AG08395 (cell line): ENCODE measurements at places on chromosomes 6 and 20.
A peak's percentile ranks its signal among the peaks of the same experiment; 100 is the strongest.

DNA sequence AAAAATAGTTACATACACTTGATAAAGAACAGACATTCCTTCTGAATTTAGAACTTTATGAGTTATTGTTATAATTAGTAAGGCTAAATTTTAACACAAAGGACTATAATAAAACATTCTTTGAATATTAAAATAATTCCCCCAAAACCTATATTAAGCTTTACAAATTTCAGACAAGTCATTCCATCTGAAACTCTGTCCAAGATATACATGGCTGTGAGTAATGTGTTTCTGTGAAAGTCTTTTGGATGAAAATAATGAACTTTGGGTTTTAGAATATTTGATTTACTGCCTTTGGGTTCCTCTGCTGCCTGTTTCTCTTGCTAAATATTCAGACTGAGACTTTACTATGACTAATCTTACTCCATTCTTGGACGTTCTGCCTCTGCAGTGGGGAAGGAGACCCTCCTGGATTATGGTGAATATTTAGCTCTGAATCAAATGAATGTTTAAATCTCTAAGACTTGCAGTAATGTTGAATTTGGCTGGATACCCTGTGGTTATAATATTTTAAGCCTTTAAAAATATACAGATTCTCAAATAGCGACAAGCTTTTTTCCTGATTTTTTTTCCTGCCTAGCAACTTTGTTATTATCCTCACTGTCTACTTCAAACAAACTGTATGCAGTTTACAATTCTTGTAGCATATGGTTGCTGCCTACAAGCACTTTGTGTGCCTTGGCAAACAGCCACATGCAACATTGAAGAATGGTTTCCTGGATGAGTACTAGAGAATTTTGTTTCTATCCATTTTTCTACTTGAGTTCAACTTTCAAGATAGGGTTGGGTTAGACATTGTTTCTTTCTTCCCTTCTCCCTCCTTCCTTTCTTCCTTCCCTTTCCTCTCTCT, 51.4 kb downstream of the TXLNB start:
- DNase-seq: peak; percentile 41

- no peak for DNase-seq
These were observed 1.9 kb upstream of the CST1 start for GRCh38 chr20:23752481-23753193.

DNA sequence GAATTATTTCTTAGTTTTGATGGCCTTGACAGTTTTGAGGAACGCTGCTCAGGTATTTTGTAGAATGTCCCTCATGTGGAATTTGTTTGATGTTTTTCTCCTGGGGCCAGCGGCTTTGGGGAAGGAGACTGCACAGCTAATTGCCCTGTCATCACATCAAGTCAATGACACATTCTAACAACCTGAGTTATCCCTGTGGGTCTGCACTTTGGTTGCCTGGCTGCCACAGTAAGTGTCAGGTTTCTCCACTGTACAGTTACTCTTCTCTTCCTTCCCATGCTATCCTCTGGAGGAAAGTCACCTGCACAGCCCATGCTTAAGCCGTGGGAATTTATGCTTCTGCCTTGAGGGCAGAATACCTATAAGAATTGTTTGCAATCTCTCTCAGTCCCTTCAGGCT, 1.4 kb upstream of the TREML4 start:
- DNase-seq: no peak

DNA sequence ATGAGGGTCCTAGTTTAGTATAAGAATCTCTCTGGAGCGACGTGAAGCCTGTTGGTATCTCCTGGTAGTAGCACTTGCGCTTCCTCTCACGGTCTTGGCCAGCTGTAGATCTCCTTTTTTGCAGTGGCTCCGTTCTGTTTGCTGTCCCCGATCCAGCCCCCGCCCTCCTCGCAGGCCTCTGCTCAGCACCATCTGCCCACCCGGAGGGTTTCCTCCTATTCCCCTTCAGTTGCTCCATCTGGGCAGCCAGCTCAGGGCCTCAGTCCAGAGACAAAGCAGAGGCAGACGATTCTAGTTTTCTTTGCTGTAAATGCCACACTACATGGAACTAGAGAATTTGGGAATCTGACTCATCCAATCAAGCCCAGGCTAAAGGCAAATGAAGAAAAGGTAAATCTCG, 126.6 kb downstream of the TIAM2 start:
- peak; percentile 19 for DNase-seq

GRCh38 chr6:7921632-7922092, 11.1 kb upstream of the TXNDC5 start:
- no peak for DNase-seq

- no peak for DNase-seq
These were observed 17.0 kb upstream of the FHL5 start for GRCh38 chr6:96545882-96546281.

GRCh38 chr6:42259841-42260395, 42.3 kb upstream of the MRPS10 start:
- DNase-seq: peak; percentile 12

DNA sequence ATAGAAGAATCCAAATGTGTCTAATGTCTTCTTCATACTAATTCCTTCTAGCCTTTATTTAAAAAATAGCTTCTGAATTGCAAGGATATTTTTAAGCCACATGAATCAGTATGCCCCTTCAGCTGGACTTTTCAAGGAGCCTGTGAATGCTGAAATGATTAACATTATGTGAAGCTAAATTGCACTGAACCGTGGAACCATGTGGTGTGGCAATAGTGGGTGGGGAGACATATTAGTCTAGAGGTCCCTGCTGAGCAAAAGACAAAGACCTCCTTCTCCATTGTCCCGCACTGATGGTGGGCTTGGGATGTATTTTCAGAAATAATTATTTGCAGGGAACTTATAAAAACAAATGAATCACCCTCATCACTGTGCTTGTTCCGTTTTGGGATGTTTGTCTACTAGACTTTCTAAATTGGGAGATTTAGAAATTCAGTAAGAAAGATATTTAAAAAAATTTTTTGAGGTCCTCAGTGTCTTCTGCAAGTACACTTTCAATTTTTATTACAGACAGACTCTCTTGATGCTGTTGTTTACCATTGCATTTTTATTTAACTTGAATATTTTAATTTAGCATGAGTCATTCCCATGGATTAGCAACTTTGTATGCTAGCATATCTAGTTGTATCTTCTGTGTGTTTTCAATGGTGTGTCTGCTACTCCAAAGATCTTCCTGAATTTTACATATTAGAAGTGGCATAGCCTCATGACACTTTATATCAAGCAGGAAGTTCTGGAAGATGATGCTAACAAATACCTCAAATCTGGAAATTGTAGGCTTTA, 238.1 kb downstream of the LAMA2 start:
- peak; percentile 19 for DNase-seq

GRCh38 chr6:82072751-82073150, 174.8 kb downstream of the IBTK start:
- peak; percentile 74 for DNase-seq

GRCh38 chr6:138267971-138268895, 49.9 kb upstream of the PBOV1 start:
- DNase-seq: no peak

- DNase-seq: no peak
These were observed 174.1 kb downstream of the ADAT2 start for GRCh38 chr6:143276436-143276835.

DNA sequence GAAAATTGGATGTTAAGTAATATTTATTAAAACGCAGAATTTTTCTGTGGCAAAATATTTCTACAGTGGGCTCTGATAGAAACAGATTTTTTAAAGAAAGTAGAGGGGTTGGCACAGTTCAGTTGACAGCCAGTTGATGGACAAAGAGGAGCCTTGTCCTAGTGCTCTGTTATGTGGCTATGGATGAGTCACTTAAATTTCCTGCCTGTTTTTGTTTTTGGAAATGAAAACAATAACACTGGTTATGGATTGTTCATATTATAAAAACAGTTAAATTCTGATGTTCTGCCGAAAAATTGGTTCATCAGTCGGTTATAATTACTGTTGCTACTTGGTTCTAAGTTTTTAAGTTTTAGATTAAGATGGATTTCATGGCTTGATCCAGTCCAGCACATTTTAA, 42.8 kb downstream of the MYO6 start:
- peak; percentile 10 for DNase-seq

DNA sequence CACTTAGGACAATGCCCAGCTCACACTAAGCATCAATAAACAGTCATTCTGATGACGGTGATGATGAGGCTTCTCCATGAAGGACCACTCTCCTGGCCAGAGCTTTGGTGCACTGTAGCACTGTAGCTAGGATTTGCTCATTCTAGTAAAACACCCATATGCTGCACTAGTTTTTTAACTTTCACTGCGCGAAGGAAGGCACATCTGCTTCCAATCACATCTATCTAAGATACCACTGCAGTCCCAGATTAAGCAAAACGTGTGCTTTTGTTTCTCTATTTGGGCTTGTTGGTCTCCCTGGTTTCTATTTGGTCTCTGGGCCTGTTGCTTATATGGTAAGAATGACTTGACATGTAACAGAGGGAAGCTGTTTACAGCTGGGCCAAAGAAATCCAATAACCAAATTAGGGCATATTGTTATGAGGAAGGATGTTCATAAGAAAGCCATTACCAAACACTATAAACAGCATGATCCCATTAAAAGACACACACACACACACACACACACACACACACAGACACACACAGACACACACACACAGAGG, 62.4 kb downstream of the FAM229B start:
- peak; percentile 36 for DNase-seq

DNA sequence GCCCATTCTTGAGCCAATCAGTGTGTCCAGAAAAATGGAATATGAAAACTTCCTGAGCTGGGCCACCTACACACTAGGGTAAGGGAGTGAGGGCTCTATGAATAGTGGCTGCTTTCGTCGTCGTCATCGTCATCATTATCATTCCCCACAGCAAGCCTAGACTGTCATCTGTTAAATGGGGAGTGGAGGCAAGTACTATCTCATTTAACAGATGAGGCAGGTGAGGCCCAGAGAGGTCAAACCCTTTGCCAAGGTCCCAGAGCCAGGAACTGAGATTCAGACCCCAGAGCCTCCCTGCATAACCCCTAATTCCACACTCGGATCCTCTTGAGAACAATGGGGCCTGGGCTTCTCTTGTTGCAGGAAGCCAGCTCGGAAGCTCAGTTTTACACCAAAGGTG, 20.6 kb downstream of the BPIFB1 start:
- no peak for DNase-seq

DNA sequence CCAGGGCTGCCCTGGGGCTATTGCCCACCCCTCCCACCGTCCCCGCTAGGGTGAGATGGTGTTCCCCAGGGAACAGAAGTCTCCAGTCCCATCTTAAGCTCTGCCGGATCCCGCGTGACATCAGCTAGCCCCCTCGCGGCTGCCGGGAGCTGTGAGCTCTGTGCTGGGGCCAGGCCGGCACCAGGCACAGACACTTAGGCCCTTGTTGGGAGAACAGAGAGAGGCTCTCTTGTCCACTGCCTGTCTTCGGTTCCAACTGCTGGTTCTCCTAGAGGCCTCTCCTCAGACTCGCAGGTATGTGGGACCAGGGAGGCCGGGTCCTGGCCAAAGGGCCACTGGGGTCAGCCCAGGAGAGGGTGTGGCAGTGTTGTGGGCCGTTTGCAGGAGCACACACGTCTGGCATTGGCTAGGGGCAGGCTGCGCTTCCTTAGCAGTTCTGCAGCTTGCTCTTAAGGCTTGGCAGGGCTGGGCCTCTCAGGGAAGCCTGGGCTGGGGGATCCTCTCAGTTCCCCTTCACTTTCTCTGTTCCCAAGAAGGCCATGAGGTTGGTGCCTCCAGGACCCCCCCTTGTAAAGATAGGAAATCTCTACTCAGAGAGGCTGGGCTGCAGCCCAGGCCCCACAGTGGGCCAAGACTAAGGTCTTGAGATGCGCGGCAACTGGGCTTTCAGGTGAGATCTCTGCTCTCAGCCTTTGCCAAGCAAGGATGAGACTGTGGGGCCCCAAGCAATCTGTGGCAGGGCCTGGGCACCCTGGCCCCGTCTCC, 6.3 kb downstream of the SGK2 start:
- DNase-seq: no peak

DNA sequence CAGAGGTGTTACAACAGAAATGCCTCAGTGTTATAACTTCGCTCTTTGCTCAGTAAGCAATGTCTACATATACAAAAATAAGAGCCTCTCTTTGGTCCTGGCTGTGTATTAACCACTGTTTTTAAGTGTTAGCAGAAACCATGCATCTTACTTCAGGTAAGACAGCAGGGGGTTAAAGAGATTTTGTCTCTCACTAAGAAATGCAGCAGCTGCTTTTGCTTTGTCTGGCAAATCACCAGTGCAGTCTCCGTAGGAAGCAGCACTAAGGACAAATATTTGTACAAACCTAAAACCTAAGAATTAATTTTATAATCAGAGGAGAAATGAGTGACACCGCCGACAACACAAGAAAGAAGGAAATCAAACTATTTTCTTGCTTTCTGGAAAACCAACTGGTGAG, 758 bp downstream of the SMIM28 start:
- DNase-seq: no peak

DNA sequence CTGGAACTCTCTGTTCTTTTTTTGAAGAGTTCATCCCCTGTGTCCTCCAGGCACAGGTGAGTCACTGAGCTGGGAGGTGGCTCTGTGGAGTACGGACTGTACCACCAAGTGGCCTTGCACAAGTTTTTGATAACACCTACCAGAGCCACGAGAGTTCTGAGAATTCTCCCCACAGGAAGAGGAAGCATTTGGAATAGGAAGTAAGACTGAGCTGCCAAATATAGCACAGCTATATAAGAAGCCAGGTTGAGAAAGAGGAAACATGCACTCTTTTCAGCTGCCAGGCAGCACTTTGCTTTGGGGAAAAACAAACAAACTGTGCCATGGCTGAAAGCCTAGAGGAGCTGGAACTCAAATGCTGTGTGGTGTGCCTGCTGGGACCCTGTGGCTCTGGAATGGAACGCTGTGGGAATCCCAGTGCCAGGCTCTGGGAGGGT, 70.8 kb upstream of the RIPOR2 start:
- peak; percentile 39 for DNase-seq

GRCh38 chr20:41352666-41353065, 12.0 kb downstream of the LPIN3 start:
- DNase-seq: no peak

GRCh38 chr6:13615792-13616120, 621 bp downstream of the NOL7 start:
- DNase-seq: peak; percentile 45

GRCh38 chr20:17565169-17565845, 4.6 kb upstream of the DSTN start:
- no peak for DNase-seq

DNA sequence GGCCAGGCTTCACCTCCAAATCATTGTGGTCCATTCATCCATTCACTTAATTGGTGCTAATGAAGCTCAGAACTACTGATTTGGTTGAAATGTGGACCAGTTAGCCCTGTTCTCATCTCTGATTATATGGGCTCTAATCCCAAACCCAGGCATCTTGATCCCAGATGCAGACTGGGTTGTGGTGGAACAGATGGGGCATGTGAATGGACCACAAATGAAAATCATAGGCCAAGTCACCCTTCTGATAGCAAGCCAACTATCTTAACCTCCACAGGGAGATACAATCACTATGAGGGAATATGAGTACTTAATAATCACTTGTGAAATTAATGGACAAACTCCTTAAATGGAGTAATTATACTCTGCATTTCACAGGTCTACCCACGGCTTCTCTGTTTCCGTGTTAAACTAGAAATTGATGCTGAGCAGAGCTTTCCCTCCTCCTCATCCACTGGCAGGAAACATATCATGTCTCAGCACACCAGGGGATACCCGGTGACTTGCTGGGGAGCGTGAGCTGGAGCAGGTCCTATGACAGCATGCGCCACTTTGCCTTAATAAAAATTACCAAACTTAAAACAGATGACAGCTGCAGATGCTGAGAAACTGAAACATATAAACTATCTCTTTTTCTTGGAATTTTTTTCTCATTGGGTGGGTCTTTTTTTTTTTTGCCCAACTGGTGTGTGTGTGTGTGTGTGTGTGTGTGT, 108.8 kb upstream of the HEY2 start:
- DNase-seq: no peak
